ENCODE measurements at places on chromosomes 3 and 15.

- DNase-seq: peak; percentile 56
Measured at GRCh38 chr3:194682694-194683310, 2.9 kb upstream of the FAM43A start.

GRCh38 chr3:3800685-3801493, 1.7 kb downstream of the LRRN1 start:
- no peak for DNase-seq

GRCh38 chr3:147680837-147681483, 271.8 kb downstream of the ZIC1 start:
- peak; percentile 37 for DNase-seq

DNA sequence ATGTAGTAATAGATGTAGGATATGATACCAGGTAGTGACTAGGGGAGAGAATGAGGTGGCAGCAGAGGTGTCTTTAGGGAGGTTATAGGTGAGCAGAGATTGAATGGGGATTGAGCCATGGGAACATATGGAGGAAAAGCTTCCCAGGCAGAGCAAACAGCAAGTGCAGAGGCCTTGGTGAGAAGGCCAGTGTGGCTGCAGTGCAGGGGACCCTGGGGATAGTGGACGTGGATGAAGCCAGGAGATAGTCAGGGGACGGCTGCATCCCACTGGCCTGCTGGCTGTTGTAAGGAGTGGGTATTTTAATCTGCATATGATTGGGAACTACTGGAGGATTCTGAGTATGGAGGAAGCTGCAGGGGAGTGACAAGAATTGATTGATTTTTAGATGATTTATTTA, 62.7 kb upstream of the TRAK1 start:
- DNase-seq: no peak

DNA sequence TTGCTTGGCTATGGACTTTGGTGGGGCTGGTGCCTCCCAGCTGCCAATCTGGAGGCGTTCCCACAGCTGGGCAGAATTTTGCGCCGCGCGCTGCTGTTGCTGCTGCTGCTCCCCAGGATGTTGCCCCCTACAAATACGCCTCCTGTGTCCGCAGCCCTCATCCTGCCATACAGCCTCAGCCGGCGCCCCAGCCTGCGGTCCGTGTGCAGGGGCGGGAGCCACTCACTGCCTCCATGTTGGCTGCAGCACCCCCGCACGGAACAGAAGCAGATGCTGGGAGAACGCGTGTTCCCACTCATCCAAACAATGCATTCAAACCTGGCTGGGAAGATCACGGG, 197.7 kb upstream of the MCTP2 start:
- DNase-seq: no peak

DNA sequence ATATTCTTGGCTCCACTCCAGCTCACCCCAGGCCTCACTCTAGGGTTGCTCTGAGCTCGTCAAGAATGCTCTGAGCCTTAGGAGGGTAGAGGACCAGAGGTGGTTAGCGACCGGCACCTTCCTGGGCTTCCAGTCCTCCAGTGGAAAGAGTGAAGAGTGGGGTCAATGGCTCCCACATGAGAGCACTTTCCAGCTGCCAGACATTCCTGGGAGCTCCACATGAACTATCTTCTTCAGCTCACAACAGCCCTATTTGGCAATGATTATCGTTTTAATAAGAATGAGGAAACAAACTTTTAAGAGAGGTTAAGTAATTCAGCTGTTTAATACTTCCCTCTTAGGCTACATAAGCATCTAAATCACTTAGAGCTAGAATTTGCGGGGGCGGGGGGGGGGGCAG, 139.3 kb downstream of the STT3B start:
- no peak for DNase-seq

GRCh38 chr3:53991240-53991639, 99.6 kb upstream of the SELENOK start:
- no peak for DNase-seq

GRCh38 chr15:91852741-91853510, 582 bp upstream of the SLCO3A1 start:
- DNase-seq: no peak

Data from cerebellar nuclear complex (tissue), 1 donor.